Stimulated activated CD4-positive, alpha-beta T cell treated with anti-CD3 and anti-CD28 coated beads, Interleukin-4, amount 100 ng/mL, for 24 hours (primary cell): ENCODE measurements at places on chromosomes 4 and X.

- no peak for DNase-seq
Observed at GRCh38 chrX:118702741-118703140, 24.7 kb upstream of the IL13RA1 start.

GRCh38 chr4:30882995-30883675 is 163.0 kb downstream of the PCDH7 start:
- DNase-seq = no peak

GRCh38 chr4:48649505-48649904 is 130.6 kb downstream of the FRYL start:
- no peak for DNase-seq

GRCh38 chr4:38983787-38984598 is 48.2 kb downstream of the TMEM156 start:
- no peak for DNase-seq

GRCh38 chr4:14023896-14024295 is 396.4 kb upstream of the BOD1L1 start:
- DNase-seq = no peak

- no peak for DNase-seq
Observed at GRCh38 chr4:33226133-33226532, 2506.0 kb downstream of the PCDH7 start.

GRCh38 chr4:184664445-184665210 is 15.1 kb downstream of the PRIMPOL start:
- no peak for DNase-seq

DNA sequence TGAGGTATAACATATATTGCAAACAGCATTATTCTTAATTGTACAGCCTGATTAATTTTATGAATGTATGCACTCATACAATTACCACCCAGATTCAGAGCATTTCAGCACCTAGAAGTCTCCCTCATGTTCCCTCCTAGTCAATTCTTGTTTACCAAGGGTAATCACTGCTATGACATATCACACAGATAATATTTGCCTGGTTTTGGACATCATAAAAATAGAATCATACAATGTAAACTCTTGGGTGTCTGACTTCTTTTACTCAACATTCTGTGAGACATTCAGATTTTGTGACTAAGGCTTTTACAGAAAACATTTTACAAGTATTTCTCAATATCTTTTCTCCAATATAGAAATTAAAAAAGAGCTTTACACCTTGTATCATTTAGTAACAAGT is 66.9 kb downstream of the PTPN13 start:
- DNase-seq = no peak

- no peak for DNase-seq
Observed at GRCh38 chrX:150715184-150715583, 22.0 kb downstream of the MTMR1 start.

- no peak for DNase-seq
Observed at GRCh38 chr4:86870442-86871069, 21.4 kb upstream of the SLC10A6 start.

GRCh38 chrX:8849458-8849857 is 48.3 kb upstream of the FAM9A start:
- DNase-seq = no peak

GRCh38 chr4:2182994-2183393 is 58.9 kb downstream of the HAUS3 start:
- no peak for DNase-seq

DNA sequence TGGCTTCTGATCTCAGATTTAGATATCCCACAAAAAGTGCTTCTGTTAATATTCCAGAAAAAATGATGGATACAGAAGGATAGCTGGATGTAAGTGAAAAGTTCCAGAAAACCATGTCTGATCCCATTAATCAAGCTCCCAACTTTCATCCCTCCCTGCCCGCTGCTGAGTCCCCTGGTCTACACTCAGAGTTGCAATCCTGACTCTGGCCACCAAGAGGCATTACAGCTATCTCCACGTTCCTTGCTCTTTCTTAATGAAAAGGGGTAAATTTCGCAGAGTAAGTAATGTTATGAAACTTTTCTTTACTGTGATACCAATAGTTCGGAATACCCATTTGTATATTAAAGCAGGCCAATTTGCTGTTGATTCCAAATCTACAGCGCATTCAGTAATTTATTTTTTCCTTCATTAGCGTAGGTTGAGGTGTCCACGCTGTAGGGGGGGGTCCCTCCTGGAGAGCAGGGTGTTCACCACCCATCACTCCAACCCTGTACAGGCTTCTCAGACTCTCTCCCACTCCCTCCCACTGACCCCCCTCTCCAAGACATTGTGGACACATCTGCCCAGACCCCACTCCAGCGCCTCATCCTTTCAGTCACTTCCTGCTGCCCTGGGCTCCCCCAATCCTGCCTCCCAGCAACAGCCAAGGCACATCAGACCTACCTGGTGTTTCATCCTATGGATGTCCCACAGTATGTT is 55.1 kb downstream of the RAB40A start:
- peak; percentile 24 for DNase-seq
